ENCODE measurements at places on chromosomes 2 and 18.

GRCh38 chr2:219186754-219187456, 8.8 kb downstream of the RETREG2 start:
- DNase-seq: no peak

- no peak for DNase-seq
Observed at GRCh38 chr2:130335226-130335625, 7.5 kb upstream of the IMP4 start.

DNA sequence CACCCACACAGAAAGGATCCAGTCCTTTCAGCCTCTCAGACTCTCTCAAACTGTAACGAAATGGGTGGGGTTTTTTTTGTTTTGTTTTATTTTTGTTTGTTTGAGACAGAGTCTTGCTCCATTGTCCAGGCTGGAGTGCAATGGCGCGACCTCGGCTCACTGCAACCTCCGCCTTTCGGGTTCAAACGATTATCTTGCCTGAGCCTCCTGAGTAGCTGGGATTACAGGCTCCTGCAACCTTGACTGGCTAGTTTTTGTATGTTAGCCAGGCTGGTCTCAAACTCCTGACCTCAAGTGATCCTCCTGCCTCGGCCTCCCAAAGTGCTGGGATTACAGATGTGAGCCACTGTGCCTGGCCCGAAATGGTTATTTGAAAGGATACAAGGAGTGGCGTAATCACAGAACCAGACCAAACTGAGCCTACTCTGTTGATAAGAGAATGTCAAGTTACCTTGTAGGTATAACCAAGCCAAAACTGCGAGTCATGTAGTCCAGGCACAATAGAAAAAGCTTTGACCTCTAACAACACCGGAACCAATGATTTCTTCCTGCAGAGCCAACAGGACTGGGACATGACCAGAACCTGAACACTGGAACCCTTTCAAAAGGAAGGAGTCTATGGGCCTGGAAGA, 72.5 kb downstream of the NCAPH start:
- no peak for DNase-seq

DNA sequence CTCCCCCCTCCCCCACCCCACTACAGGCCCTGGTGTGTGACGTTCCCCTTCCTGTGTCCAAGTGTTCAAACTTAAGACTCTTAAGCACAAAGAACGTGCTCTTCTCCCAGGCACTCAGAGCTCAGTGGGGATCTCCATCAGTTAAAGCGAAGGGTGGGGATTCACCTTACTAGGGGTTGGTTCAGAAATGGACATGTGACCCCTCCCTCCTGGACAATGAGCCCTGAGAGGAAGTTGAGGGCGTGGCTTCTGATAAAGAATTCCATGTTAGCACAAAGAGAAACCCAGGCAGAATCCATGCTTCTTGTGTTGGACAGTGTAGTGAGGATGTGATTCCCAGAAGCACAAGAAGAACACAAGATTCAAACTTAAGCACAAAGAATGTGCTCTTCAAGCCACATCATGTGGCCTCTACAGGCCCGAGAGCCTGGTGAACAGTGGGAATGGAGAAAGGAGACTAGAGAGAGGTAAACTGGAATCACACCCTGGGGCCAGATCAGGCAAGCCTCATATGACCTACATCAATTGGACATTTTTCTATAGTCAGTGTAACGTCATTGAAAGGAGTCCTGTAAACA, 78.1 kb upstream of the TTC39C start:
- no peak for DNase-seq

GRCh38 chr2:70340761-70341476, 39.1 kb upstream of the FAM136A start:
- no peak for DNase-seq

- DNase-seq: no peak
Observed at GRCh38 chr2:20551945-20552328, 99.0 kb downstream of the HS1BP3 start.

GRCh38 chr2:20629581-20630171, 21.2 kb downstream of the HS1BP3 start:
- no peak for DNase-seq

GRCh38 chr18:34048423-34048822, 176.3 kb downstream of the NOL4 start:
- no peak for DNase-seq

DNA sequence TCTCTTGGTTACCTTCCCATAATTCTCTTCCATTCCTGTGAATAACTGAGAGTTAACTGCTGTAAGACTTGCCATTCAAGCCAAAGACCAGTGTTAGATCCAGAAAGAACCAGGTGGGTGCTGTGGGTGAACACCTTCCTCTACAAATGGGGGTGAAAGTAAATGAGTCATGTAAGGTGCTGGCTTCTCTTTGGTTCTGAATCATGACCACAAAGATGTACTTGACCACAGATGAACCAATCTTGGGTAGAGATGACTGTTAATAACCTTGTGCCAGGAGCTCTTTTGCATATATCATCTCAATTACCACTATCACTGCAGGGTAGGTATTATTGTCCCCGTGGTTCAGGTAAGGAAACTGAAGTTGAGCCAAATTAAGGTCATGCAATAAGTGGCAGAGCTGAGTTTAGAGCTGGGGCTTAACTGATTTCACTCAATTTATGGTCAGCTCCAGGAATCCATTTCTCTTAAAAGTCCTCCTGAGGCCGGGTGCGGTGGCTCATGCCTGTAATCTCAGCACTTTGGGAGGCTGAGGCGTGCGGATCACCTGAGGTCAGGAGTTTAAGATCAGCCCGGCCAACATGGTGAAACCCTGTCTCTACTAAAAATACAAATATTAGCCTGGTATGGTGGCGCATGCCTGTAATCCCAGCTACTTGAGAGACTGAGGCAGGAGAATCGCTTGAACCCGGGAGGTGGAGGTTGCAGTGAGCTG, 244.9 kb upstream of the CXCR4 start:
- DNase-seq: no peak

GRCh38 chr18:9101730-9102507, 580 bp upstream of the NDUFV2 start:
- no peak for DNase-seq
